ENCODE measurements at places on chromosomes 5 and 9. TPM values are rescaled to one million over a fixed set of nuclear protein-coding genes. Genes with fewer than 3 reads are reported as not detected.

PCDHGA3 gene
- not detected for total RNA-seq

COL5A1 gene
- total RNA-seq, result 33.0 TPM

TMEM215 gene
- total RNA-seq, result not detected

TIMD4 gene
- 1.6 TPM for total RNA-seq

SAPCD2 gene
- total RNA-seq, result 28.6 TPM

URM1 gene
- 87.1 TPM for total RNA-seq

MAMDC2 gene
- 0.25 TPM for total RNA-seq

NFIB gene
- total RNA-seq, result 9.9 TPM

PDZD2 gene
- 0.07 TPM for total RNA-seq

HOMER1 gene
- 5.7 TPM for total RNA-seq

AIF1L gene
- 1.3 TPM for total RNA-seq

GRM6 gene
- not detected for total RNA-seq

GPR150 gene
- total RNA-seq, result 0.07 TPM

SLC6A19 gene
- total RNA-seq, result not detected

PCDHB16 gene
- 0.05 TPM for total RNA-seq

BARHL1 gene
- not detected for total RNA-seq

DAB2IP gene
- total RNA-seq, result 11.5 TPM

PCDHGC5 gene
- 0.05 TPM for total RNA-seq

CFAP157 gene
- total RNA-seq, result not detected

OGN gene
- total RNA-seq, result not detected

PAXX gene
- total RNA-seq, result 83.7 TPM

C1QTNF3 gene
- not detected for total RNA-seq

HRCT1 gene
- not detected for total RNA-seq

KCNN2 gene
- total RNA-seq, result not detected

IL33 gene
- total RNA-seq, result 1.2 TPM

NRARP gene
- 5.9 TPM for total RNA-seq

SLC6A18 gene
- not detected for total RNA-seq

CCDC171 gene
- 0.41 TPM for total RNA-seq

CATSPER3 gene
- total RNA-seq, result 0.59 TPM

C7 gene
- total RNA-seq, result not detected

MYORG gene
- total RNA-seq, result 4.2 TPM

FOXD4L3 gene
- total RNA-seq, result not detected

CMYA5 gene
- total RNA-seq, result 0.22 TPM

SPRY4 gene
- 5.6 TPM for total RNA-seq

IFNE gene
- 2.3 TPM for total RNA-seq

PCDHB13 gene
- 0.07 TPM for total RNA-seq

IFNB1 gene
- total RNA-seq, result not detected

BTNL8 gene
- not detected for total RNA-seq

MYMK gene
- total RNA-seq, result not detected

BTNL9 gene
- total RNA-seq, result 0.88 TPM

SOHLH1 gene
- 0.09 TPM for total RNA-seq

IGIP gene
- 0.96 TPM for total RNA-seq

IL13 gene
- total RNA-seq, result not detected

GPX3 gene
- 17.8 TPM for total RNA-seq

PCDHB15 gene
- total RNA-seq, result 0.05 TPM

MCTP1 gene
- 7.3 TPM for total RNA-seq

GPR21 gene
- total RNA-seq, result not detected

ZNF454 gene
- total RNA-seq, result not detected

PROB1 gene
- total RNA-seq, result 0.33 TPM

GBGT1 gene
- 2.8 TPM for total RNA-seq

INPP5E gene
- total RNA-seq, result 20.0 TPM

PCDHGA1 gene
- 0.34 TPM for total RNA-seq

Data from A549 treated with CpdA at 1 μM for 4 hours (cell line).